Activated CD8-positive, alpha-beta memory T cell treated with anti-CD3 and anti-CD28 coated beads for 1 hour (primary cell): ENCODE measurements at places on chromosomes 7 and 10.
A peak's percentile ranks its signal among the peaks of the same experiment; 100 is the strongest.

- no peak for DNase-seq
Observed at GRCh38 chr7:153473185-153473584, 579.0 kb upstream of the DPP6 start.

DNA sequence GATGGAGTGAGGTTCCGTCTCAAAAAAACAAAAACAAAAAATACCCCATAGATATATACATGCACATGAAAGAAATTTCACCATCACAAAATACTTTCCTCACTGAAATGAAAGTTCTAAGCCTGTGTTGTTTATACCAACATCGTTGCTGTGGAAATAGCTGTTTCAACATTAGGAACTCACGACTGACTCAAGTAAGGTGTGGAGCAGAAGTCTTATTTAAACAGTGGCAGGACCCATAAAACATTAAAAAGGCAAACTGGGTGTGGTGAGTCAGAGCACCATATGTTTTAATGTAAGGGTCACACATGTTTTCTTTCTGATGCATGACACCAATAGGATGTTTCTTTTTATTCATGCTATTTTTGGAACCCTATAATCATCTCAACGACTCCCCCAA, 48.3 kb downstream of the BAIAP2L1 start:
- no peak for DNase-seq

- DNase-seq: no peak
Observed at GRCh38 chr10:34179280-34179679, 635.8 kb downstream of the PARD3 start.

DNA sequence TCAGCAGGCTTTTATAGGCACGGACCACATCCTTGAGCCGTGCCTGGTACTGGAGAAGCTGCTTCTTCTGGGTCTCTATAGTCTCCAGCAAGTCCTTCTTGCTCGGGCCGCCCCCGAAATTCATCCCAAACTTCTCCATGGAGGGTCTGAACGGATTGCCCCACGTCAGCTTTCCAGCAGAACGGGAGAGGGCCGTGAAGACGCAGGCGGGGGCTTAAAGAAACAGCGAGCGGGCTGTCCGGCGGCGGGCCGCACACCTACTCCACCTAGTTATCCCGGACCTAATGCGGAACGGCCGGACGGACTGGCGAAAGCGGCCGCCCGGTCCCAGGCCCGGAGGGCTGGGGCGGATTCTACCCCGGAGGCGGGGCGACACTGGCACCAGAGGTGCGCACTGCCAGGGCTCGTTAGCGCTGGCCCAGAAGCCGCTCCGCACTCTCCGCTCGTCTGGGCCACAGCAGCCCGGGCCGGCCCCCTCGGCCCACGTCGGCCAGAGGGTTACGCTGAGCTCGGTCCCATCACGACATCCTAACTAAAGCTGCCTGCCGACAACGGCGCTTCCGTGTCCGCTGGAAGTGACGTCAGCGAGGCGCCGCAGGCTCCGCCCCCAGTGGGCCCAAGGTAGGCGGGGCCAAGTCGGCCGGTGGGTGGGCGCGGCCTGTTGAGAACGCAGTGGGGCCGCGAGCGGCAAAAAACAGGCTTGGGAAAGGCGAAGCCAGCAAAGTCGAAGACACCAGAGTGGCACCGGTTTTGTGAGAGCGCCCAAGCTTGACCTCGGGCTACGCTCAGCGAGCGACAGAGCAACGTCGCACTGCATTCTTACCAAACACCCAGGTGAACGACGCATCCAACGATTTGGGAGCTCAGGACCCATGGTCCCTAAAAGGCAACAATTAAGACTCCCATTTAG, at the start of gene GCC1:
GCC1 (minus strand) TSS at position 553 of the 910 bp plus-strand sequence; CDS start at position 139, 414 bp downstream.
- peak; percentile 85 for DNase-seq

GRCh38 chr10:59965899-59966650, 59.7 kb upstream of the CCDC6 start:
- no peak for DNase-seq

DNA sequence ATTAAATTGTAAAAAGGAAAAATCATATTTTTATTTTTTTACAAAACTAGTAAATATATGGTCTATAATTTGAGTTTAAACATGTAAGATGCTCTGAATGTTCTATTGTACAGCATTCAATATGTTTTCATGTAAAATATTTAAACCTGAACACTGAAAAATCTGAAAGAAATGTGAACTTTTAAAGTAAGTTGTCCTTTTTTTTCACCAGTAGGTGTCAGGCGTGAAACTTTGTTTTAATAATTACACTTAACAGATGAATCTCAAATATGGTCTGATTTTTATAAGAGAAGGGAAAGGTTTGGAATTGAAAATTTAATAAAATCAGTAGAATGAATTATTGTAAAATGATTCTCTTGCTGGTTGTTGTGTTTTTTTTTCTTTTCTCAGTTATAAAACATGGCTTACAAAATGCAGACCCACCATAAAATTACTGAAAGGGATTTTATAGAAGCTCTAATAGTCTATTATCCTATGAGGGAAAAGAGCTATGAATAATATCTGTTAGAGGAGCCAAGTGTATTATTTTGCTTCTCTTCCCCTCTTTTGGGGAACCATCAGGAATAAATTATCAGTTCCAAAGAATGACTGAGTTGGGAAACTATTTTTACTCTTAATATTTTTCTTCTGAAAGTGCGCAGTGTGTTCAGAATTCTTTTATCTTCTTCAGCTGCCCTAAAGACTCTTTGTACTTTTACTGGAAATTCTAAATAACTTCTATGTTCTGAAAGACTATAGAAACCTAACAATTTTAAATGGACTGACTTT, 217.7 kb upstream of the FZD1 start:
- no peak for DNase-seq

- DNase-seq: no peak
Observed at GRCh38 chr7:158107806-158108205, 479.8 kb downstream of the PTPRN2 start.

GRCh38 chr7:92831716-92832533, 4.4 kb downstream of the CDK6 start:
- DNase-seq: no peak

DNA sequence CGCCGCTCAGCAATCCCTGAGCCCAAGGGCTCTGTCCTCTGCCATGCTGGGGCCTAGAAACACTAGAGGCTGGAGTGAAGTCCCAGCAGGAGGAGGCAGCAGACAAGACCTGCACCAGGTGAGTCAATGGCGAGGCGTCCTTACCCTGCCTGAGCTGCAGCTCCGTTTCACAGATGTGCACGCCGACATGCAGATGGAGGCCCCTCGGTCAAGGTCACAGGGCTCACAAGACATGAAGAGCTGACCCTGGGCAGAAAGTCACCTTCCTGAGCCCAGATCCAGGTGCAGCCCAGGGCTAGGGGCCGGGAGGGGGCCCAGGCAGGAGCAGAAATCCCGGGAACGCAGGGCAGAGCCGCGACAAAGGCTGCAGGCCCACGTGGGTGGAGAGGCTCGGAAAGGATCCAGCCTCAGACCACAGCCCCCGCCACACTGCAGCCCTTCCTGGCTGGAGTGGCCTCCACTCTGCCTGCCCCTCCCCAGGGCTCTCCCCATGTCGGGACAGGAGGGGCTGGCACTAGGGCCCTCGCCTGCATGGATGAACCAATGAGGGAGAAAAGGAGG, 23.8 kb downstream of the PDGFA start:
- no peak for DNase-seq

- DNase-seq: no peak
Observed at GRCh38 chr10:29931833-29932232, 127.6 kb downstream of the JCAD start.

- no peak for DNase-seq
Observed at GRCh38 chr7:28654110-28654509, 241.8 kb downstream of the CREB5 start.

DNA sequence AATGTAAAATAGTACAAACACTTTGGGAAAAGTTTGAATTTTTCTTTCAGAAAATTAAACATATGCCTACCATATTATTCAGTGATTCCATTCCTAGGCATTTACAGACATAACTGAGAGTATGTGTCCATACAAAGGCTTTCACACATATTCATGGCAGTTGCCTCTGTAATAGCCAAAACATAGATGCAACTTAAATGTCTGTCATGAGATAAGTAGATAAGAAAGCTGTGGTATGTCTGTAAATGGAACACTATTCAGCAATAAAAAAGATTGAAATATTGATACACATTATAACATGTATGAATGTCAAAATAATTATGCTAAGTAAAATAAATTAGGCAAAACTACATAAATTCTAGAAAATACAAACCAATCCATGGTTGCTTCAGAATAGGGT, 964.5 kb upstream of the MBL2 start:
- DNase-seq: no peak

- no peak for DNase-seq
Observed at GRCh38 chr10:119538632-119539358, 3.7 kb downstream of the RGS10 start.

GRCh38 chr7:137647905-137648565, 198.7 kb downstream of the DGKI start:
- no peak for DNase-seq

DNA sequence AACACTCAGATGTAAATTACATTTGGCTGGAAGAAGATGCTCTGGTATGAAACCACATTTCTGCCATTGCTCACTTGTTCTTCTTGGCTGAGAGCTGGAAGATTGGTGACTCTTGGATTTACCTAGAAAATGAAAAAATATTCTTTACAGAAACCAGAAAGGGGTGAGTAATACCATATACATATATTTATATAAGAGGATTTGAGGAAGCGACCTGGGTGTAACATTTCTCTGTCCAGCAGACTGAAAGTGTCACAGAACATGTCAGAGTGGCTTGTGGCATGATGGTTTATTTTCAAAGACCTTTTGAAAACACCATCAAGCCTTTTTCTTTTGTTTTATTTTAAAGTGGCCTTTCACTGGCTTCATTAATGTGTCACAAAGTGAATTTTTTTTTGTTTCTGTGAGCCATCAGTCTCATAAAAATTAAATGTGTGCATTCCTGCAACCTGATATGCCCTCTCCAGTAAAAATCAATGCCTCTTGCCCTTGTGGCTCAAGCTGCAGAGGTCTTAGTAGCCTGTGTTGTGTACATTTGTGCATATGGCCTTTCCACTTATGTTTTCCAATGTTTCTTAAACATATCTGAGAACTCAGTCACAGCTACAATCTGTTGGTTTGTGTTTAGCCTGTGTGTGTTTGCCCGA, 23.5 kb downstream of the CREB5 start:
- DNase-seq: no peak

DNA sequence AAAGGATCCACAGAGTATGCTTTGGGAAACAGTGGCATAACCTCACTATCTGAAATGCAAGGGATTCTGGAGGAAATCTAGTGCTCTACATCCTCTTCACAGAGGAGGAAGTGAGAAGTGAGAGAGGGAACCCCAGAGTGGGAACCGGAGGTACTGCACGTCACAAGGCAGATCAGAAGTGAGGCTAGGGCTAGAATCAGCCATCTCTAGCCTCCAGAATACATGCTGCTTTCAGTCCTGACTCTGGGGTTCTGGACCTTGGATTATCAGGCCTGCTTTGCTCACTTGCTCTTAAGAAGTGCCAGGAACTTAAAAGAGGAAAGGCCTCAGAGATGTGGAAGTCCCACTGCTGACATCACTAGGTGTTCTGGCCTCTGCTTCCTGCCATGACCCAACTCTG, 25.7 kb downstream of the ZNF503 start:
- DNase-seq: no peak

GRCh38 chr7:88009651-88010050, 75.6 kb downstream of the ADAM22 start:
- no peak for DNase-seq

DNA sequence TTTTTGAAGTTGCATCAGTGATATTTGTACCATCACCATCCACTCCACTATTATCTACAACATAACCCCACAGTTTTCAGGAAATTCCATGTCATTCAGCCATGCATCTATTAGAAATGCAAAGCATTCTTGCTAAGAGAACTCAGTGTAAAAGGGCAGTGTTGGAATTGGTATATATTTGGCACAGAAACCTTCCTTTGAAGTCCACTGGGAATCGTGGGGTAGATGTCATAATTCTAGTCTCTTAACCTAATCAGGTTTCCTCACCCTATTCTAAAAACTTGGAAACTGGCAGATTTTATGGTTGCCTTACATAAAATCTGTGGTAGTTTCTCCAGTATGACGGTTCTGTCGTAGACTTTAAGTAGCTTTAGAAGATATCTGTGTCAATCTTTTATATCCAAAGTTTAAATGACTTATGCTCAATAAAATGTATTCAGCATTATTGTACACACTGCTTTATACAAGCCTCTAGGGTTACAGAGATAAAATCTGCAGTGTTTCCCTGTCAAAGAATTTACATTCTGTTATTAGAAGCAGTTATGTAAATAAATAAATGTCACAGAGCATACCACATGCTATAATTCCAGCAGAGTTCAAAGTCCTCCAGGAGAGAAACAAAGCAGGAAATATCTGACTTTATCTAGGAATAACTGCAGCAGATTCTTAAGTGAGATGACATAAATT, 704.4 kb upstream of the CELF2 start:
- no peak for DNase-seq

- DNase-seq: no peak
Observed at GRCh38 chr7:55185941-55186609, 167.3 kb downstream of the EGFR start.

DNA sequence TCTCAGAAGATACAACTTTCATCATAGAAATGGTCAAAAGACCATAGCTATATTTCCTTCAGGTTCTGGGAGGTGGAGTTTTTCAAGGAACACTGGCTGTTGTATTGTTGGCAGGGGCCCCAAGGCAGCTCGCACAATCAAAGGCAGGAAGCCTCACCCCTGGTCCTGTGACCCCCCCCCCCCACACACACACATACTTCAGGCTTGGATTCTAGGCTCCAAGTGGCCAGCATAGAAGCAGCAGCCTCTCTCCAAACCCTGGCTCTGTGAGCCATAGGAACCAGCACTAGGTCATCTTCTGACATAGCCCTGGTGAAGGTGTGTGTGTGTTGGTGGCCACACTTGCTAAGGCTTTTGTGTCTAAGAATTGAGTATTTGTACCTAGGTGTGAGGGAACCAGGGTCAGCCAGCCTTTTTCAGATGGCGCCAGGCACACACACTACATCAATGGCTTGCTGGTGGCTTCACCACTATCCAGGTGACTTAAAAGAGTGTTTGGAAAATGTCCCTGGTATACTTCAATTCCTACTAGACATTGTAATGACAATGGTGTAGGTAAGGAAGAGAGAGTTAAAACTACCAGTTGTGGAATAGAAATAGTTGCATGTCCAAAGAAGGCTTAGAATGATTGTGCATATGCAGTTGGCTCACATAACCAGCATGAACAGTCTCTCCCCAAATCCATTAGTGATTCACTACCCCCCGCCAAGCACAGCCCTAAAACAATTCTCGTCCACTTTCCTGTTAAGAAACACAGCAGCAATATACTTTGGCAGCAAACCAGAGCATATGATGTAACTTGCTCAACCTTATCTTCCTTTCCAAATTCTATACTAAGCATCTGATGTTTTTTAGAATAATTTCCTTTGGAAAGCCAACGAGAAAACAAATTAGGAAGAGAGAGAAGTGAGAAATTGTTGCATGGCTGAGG, 91.3 kb downstream of the AVL9 start:
- no peak for DNase-seq

GRCh38 chr7:89826557-89826956, 327.7 kb upstream of the STEAP1 start:
- DNase-seq: no peak

GRCh38 chr10:23094786-23095403, 484 bp upstream of the MSRB2 start:
- DNase-seq: no peak
